ENCODE measurements at places on chromosomes 7 and 10.

GRCh38 chr10:70250961-70251680, 17.9 kb upstream of the PPA1 start:
- DNase-seq: no peak

DNA sequence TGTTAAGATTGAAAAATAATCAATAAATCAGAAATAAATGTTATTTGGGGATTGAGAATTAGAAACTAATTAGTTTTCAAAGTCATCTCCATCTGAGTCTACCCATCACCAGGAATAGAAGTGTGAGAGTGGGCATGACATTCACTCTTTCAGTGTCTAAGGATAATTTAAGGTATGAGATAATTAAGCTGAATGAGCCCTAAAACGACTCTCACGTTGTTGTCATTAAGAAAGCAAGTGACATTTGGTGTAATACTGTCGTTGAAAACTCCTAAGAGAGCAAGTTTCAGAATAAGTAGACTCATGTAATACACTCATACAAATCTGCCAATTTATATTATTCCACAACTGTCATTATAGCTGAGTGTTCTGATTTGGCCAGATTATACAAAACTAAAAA, 7.1 kb downstream of the AGMO start:
- no peak for DNase-seq

DNA sequence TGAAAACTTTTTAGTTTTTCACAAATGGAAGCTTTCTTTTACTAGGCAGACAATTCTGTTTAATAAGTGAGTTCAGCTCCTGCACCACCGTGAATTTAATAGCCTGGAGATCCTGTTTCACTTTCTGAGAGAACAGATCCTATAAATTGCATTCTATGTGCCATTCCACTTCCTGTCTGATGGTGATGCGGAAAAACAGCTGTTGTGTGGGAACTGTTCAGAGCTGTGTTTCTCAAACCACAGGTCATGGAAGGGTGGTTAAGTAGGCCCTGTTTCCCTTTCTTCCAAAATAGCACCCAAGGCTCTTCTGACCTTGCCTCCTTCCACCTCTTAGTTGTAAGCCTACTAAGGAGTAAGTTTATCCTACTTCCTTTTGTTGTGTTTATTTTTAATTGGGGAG, 97.2 kb upstream of the DKK1 start:
- no peak for DNase-seq

DNA sequence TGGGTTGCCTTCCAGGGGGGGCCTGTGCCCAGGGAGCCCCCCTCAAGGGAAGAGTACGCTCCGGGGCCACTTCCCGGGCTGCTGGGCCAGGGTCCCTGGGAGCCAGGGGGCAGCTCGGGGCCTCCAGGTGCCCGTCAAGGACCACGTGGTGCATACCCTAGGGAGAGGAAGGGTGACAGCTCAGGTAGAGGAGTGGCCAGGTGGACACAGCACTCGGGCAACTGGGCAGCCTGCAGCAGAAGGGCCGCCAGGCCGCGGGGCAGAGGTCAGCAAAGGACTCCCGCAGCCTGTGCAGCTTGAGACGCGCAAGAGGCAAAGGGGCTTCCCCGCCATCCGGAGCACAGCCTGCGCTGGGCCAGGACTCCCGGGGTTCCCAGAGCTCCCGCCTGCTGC, 26.4 kb downstream of the AP5Z1 start:
- DNase-seq: no peak

DNA sequence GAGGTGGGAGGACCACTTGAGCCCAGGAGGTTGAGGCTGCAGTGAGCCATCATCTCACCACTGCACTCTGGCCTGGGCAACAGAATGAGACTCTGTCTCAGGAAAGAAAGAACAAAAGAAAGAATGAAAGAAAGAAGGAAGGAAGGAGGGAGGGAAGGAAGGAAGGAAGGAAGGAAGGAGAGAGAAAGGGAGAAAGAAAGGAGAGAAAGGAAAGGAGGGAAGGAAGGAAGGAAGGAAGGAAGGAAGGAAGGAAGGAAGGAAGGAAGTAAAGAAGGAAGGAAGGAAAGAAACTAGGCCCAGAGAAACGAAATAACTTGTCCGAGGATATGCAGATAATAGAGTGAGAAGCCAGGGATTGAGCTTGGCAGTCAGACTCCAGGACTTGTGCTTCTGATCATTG, 102.1 kb downstream of the SKIDA1 start:
- no peak for DNase-seq

DNA sequence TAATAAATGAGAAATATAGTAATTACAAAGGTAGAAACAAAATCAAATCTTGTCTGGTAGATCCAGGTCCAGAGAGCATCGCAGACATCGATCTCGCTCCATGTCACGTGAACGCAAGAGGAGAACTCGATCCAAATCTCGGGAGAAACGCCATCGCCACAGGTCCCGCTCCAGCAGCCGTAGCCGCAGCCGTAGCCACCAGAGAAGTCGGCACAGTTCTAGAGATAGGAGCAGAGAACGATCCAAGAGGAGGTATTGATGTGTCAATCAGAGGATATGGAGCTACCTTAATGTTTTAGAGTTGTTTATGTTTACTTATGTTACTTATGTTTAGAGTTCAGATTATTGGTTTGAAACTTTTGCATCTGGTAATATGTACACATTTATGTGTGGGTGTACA, 57.8 kb downstream of the LUC7L2 start:
- DNase-seq: no peak

GRCh38 chr7:127844707-127845331, 186.4 kb downstream of the LRRC4 start:
- DNase-seq: no peak

DNA sequence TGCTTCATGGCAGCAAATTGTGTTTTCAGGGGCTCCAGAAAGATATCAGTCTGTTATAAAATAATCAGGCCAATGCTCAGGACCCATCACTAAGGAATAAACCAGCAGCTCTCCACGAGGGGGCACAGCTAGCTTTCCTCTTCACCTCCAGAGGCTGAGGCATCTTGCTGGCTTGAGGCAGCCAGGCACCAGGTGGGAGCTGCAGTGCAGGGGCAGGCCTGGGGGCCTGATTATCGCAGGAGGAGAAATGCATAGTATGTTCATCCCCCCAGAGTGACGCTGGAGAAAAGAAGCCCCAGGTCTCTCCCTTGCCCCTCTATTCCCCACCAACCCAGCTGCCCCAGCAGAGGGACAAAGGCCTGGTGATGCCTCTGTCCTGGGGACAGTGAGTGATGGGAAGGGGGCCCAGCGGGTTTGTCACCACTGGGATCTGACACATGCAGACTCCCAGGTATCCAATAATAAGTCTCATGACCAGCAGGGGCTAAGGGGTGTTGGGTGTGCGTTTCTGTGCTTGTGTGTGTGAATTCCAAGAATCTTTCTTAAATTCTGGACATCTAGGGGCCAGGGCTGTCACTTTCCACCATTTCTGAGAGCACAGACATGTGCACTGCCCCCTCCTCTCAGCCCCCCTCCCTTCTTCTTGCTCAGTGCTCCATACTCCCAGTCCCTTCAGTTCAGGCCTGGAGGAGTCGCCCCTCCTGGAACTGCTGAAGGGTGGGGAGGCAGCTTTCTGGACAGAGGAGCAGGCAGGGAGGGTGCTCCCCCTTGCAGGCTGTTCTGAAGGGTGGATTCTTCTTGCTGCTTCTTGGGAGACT, 128.1 kb upstream of the FAM20C start:
- DNase-seq: peak; percentile 68

- no peak for DNase-seq
Observed at GRCh38 chr7:110693344-110693743, 397.6 kb upstream of the LRRN3 start.

GRCh38 chr10:24239289-24240040, 30.5 kb downstream of the KIAA1217 start:
- DNase-seq: no peak

GRCh38 chr10:49540056-49540797, 1.3 kb upstream of the ERCC6 start:
- DNase-seq: no peak

GRCh38 chr7:3138997-3139396, 95.3 kb upstream of the CARD11 start:
- no peak for DNase-seq

DNA sequence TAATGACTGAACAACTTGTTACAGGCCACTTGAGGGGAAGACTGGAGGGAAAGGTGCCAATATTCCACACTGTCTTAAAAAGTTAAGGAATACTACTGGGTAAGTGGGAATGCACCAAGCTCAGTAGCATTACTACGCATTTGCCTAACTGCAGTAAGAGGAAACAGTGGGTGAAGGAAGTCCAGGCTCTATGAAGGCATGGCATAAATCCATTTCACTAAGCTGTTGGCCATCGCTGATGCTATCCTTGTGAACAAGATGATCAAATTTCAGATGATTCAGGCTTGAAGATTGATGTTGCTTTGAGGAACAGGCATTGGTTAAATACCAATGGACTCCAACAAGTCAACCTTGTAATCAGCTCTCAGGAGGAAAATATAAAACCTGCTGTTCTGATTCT, 44.2 kb upstream of the TES start:
- no peak for DNase-seq

DNA sequence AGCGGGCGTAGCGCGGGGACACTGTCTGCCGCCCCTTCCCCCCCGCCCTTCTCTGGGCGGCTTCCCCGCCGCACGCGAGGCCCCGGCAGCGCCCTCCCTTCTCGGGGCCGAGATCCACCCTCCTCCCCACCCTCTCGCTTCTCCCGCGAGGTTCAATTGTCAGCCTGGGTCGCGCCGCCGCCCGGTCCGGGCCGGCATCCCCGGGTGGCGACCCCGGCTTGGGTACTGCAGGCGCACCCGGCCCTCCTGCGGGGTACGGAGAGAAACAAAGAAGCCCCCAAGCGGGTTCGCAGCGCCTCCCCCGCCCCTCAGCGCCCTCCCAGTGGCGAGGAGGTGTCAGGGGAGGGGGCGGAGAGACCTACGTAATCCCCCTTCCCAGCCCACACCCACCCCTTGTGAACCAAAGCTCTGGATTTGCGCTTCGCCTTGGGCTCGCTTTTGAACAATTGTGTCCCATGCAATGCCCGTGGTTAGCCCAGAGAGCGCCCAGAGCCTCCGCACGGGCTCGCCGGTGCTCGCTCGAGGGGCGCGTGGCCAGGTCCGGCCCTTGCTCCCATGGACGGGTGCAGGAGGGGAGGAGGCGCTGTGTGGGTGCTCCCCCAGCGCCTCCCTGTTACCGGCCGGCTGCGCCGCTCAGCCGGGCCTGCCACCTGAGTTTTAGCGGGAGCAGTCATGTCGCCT, 634 bp downstream of the HECW1 start:
- DNase-seq: no peak

DNA sequence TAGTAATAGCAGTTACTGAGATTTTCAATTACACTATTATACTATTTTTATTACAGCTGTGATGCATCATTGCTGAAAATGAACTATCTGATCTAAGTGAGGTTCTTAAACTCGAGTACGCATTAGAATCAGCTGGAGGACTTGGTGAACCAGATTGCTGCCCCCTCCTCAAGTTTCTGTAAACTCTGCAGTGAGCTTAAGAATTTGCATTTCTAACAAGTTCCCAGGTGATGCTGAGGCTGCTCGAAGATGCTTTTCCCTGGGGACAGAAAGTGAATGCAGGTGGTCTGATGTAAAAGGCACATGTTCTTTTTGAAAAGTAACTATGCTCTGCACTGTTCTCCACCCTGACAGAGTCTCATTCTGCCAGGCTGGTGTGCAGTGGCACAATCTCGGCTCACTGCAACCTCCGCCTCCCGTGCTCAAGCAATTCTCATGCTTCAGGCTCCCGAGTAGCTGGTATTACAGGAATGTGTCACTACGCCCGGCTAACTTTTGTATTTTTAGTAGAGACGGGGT, 12.5 kb downstream of the RNF133 start:
- DNase-seq: no peak

DNA sequence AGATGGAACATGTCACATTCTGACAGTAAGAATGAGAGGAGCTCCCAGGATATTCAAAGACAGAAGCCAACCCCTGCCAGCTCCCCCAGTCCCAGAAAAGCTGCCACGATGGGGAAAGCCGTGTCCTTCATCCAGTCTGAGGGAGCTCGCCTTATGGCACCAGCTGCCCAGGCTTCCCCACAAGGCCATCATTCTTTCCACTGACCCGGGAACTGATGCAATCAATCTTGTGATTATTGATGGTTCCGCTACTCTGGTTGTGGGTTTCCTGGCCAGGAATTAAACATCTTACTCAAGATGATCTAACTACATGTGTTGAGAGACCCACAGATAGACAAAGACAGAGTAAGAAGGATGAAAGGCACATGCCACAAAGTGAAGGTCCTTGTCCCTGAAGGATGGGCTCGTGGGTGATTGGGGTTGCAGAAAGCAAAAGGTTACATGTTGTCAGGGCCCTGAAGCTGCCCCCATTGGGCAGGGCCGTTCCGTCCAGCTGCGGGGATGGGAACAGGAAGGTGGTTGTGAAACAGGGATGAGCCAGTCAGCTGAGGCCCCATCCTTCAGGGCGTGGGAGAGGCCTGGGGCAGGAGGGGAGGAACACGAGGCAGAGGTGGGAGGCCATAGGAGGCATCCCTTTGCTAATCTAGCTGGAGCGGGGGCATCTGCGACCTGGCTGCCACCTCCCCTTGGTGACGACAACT, 127.6 kb downstream of the OAT start:
- no peak for DNase-seq

- no peak for DNase-seq
Observed at GRCh38 chr10:79585870-79586527, 24.7 kb upstream of the SFTPA1 start.

DNA sequence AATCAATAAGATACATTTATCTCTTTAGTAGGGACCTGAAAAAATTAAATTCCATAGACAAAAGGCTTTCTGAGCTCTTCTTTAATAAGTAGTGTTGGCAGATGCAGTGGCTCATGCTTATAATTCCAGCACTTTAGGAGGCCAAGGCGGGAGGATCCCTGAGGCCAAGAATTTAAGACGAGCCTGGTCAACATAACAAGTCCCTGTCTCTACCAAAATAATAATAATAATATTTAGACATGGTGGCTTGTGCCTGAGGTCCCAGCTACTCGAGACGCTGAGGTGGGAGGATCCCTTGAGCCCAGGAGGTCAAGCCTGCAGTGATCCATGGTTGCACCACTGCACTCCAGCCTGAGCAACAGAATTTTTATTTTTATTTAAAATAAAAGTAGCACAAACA, 280.8 kb downstream of the ADK start:
- DNase-seq: no peak

- DNase-seq: no peak
Observed at GRCh38 chr10:21737106-21737505, 203.1 kb downstream of the MLLT10 start.

DNA sequence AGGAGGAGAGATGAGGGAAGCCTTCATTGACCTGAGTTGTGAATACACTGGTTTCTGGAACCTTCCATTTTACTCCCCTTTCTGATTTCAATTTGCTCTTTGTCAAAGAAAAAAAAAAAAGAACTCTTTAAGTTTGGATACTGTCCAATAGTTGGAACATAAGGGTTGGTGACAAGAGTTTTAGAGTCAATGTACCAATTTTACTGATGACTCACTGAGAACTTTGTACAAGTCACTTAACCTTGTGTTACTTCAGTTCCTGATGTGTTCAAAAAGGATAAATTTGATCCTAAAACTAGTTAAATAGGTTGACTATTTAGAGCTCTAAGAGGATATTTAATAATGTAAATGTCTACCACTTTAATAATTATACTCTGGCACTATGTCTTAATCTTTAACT, 4.1 kb upstream of the CDK14 start:
- no peak for DNase-seq

- DNase-seq: peak; percentile 33
Observed at GRCh38 chr10:22823109-22823508, 104.7 kb upstream of the ARMC3 start.

GRCh38 chr10:23918839-23919238, 290.1 kb upstream of the KIAA1217 start:
- no peak for DNase-seq

Measured in HuH-7 (cell line).